ENCODE measurements at places on chromosomes 1 and 21.

- DNase-seq: no peak
These were observed 46.4 kb downstream of the NUAK2 start for GRCh38 chr1:205275133-205275532.

DNA sequence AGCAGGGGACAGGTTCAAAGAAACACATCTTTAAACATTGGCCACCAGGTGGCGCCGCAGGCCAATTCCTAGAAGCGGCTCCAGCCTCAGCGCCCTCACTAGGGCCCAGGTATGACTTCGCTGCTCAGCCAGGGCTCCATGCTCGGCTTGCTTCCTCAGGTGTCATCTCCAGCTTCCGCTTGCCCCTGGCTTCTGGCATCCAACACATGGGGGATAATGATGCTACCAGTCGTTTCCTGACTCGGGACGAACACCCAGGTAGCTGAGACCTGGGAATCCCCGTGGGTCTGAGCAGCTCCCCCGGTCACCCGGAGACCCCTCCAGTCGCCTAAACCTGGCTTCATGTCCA is 8.5 kb upstream of the MEX3A start:
- peak; percentile 95 for DNase-seq

DNA sequence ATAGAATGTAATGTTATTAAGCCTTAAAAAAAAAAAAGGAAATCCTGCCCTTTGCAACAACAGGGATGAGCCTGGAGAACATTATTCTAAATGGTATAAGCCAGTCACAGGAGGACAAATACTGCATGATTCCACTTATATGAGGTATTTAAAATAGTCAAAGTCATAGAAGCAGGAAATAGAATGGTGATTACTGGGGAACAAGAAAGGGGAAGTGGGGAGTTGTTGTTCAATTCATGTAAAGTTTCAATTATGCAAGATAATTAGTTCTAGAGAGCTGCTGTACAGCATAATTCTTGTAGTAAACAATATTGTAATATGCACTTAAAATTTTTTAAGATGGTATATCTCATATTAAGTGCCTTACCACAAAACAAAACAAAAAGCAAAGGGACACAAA is 13.2 kb downstream of the FCER1A start:
- DNase-seq: no peak

DNA sequence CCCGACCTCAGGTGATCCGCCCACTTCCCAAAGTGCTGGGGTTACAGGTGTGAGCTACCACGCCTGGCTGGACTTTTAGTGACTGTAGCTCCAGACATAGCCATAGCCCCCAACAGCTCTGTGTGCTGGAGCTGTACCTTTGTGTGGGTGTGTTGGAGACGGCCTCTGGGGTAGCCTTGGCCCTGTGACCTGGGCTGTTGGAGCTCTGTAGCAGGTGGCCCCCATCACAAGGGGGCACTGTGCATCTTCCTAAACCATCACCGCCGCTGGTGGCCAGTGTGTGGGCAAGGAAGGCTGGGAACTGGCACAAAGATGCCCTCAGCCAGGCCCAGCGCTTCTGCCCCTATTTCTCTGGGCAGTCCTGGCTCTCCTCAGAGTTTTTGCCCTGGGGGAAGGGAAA is 38.4 kb upstream of the FOXO6 start:
- DNase-seq: peak; percentile 56

- no peak for DNase-seq
These were observed 96.2 kb downstream of the RNF220 start for GRCh38 chr1:44501047-44501890.

- no peak for DNase-seq
These were observed 92.0 kb downstream of the ETS2 start for GRCh38 chr21:38897532-38898421.

- no peak for DNase-seq
These were observed 10.7 kb upstream of the BSDC1 start for GRCh38 chr1:32404946-32405345.

DNA sequence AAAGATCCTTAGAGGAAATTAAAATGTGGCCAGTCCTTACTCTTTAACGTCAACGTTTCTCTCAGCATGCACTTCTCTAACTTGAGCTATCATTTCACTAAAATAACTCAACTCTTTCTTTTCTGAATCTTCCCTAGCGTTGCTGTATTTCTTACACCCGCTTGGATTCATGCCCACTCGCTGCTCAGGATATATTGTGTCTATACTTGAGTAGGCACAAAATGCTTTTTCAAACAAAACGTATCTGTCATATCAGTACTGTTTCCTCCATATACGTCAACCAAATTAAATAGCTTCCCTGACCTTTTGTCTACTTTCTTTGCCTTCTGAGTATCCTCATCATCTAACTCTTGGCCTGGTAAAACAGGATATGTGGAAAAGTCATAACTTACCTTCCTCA is 549.7 kb downstream of the SMYD3 start:
- no peak for DNase-seq

GRCh38 chr1:34360574-34360973 is 183.9 kb downstream of the C1orf94 start:
- DNase-seq: no peak

- no peak for DNase-seq
These were observed 16.7 kb upstream of the PRDM15 start for GRCh38 chr21:41895643-41896493.

- no peak for DNase-seq
These were observed 75.7 kb upstream of the WLS start for GRCh38 chr1:68308034-68308433.

- DNase-seq: no peak
These were observed at the start of gene AJAP1 for GRCh38 chr1:4653796-4654725. Gene AJAP1 (plus strand): TSS chr1:4654609. CDS start chr1:4655426, 817 bp downstream.

DNA sequence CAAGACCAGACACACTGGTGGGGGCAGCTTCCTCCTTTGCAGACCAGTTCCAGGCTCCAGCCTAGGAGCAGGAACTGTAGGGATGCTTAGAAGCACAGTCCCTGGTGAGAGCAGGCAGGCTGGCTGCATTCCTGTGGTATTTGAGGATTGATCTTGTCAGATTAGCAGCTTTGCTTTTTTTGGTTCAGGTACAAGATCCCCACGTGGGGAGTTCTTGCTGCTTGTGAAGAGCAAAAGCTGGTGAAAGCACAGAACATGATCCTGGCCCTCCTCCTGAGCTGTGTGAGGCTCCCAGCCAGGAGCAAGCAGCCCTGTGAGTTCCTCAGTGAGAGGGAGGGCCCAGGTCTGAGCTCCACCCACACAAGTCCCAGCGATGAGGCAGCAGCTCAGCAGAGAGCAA is 75.3 kb upstream of the ARTN start:
- peak; percentile 61 for DNase-seq

DNA sequence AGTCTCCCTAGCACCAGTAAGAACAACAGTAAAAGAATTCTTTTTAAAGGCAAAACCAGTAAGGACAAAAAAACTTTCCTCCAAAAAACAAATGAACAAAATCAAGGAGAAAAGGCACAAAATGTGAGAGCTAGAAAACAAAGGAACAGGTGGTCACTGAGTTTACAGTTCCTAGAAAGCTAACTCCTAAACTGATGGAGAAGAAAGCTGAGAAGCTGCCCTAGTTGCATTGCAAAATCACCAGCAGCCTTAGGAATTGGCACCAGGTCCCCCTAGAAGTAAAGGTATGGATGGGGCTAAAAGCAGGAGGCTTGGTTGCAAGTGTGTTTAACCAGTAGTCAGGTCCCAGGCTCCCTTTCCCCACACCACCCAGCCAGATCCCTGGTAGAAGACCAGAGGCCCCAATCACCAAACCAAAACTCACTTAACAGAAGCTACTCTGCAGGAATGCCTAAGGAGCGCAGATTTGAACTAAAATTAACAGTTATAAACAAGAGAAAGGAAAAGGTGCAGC is 47.6 kb downstream of the RAB3GAP2 start:
- DNase-seq: no peak

DNA sequence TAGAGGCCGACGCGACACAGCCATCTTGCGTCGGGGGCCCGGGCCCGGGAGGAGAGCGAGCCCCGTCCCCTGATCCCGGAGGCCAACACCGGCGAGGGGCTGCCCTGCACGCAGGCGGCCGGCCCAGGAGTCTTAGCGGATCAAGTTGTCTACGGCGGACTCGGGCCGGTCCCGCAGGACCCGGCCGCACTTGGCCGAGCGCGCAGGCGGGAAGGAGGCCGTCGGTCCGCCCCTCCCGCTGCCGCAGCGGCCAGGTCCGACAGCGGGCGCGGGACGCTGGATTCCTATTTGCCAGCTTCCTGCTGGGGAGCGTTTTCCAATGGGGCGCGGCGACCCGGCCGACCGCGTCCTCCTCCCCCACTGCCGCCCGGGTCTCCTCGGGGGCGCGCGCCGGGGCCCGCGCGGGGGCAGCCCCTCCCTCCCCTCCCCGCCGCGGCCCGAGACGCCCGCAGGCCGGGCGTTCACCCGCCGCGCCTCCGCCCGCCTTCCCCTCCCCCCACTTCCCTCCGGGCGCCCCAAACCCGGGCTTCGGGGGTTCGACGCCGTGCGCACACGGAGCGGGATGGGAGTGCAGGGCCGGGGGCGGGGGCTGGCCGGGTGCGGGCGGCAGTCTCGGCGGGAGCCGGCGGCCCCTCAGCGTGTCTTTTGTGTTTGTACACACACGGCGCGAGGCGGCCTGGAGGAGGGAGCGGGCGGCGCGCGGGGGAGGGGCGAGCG is 517 bp upstream of the H3-3A start:
- peak; percentile 70 for DNase-seq

- DNase-seq: no peak
These were observed 74.2 kb downstream of the PTPRC start for GRCh38 chr1:198713081-198713480.

DNA sequence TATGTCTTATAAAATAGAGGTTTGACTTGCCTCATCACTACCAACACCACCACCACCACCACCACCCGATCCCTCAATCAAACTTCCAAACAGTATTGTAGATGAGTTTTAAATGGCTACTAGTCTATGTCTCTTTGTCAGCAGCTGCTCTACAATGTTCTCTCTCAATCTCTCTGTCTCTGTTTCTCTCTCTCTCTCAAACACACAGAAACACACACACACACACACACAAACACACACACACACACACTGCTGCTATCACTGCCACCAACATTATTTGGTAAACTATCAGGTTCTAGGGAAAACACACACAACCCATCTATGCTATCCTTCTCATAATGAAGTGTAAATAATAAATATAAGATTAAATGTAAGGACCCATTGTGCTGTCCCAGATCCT is 2.4 kb downstream of the TNFSF4 start:
- no peak for DNase-seq

DNA sequence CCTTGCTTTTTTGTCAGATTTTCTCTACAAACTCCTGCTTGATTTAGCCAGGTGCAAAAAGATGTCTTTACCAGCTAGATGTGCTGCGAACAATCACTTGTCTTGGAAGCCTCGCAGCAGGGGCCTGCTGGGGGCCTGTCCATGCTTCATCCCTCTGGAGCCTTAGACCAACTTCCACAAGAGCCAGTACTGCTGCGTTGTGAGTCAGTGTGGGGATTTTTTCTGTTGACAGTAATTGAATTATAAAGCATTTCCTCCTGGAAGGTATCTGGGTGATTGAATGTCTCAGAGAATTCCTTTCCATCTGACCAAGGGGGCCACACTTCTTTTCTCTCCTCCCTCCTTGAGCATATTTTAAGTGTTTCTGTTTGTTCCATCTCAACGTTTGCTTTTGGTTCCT is 40.4 kb upstream of the LDLRAP1 start:
- DNase-seq: no peak

DNA sequence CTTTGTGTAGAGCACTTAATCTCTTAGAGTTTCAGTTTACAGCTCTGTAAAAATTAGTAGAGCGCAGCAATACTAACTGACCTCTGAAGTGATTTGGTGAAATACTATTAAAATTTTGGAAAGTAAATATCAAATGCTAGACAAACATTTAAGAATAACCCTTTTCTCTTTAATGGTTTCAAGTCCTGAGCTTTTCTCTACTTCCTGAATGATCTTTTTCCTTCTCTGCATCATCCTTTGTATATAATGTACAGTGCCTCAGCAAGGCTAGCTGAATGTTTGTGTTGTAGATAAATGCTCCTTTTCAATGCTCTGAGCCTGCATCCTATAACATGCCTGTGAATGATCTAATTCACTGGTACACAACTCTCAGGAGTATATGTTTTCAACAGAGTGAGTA is 272.9 kb downstream of the ADGRL2 start:
- no peak for DNase-seq

DNA sequence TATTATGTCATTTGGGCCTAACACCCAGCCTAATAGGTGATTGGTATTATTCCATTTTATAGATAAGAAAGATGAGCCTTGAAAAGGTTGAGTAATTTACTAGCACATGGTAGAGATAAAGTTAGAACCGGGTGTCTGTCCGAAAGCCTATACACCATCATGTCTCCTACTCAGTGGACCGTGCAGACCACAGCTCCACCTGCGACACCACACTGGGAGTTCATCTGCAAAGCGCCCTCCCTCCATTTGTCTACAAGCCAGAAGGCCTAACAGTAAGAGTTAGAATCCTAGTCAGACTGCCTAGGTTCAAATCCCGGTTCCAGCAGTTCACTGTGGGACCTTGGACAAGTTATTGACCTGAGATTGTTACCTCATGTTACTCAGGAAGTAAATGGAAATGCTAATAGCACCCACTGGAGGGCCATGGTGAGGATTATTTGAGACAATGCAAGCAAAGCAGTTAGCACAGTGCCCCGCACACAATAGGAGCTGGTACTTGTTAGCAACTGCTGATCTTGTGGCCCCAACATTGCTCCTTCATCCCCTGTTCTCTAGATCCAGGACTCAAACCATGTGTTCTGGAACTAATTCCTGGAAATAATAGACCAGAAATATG is 20.5 kb downstream of the ARMH1 start:
- DNase-seq: no peak

- DNase-seq: no peak
These were observed 32.2 kb upstream of the GPR137B start for GRCh38 chr1:236110137-236110536.

- DNase-seq: peak; percentile 93
These were observed 1.8 kb downstream of the RHOC start for GRCh38 chr1:112704934-112705627.

DNA sequence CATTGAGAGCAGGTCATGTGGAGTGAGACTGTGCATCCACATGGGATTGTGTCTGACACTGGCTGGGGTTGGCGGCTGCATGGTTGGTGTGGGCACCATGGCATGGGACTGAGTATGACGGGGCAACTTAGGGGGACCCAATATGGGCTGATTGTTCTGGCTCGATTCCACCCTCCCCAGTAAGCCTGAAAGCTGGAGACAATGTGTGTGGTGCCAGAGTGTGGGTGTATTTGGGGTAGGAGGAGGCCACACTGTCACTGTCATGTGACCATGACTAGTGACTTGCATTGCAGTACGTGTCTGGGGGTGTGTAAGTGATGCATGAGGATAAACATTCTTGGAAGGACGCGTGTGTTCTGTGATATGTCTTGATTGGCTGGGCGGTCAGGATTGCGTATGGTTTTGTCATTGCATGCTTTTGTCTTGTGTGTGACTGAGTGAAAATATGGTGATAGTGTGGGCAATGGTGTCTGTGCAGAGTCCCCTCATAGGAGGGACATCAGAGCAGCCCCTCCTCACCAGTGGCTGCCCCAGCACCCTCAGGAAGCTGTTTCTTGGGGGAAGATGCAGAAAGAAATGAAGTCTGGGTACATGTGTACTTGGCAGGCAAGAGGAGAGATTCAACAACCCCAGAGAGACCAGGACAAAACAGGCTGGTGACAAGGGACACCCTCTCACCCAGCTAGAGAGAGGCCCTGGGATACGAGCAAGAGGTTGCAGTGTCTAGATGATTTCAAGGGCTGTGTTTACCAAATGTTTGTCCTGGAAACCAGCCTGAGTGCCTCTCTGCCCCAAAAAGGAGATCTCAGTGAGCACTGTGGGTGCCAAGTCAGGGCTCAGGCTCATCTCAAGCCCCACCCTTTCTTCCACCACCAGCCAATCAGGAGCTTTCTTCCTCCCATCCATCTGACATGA is 36.3 kb downstream of the SDC3 start:
- no peak for DNase-seq

GRCh38 chr1:110230381-110231199 is 20.5 kb downstream of the KCNC4 start:
- DNase-seq: no peak

- DNase-seq: peak; percentile 73
These were observed 26.9 kb upstream of the KCNE2 start for GRCh38 chr21:34336756-34337391.

All from trophoblast cell (in vitro differentiated cells and primary cell).